ENCODE measurements at places on chromosomes 16 and 17.
A peak's percentile ranks its signal among the peaks of the same experiment; 100 is the strongest.

- no peak for DNase-seq
Measured at GRCh38 chr16:27650073-27650701, 100.2 kb downstream of the KATNIP start.

GRCh38 chr17:44007346-44008204 lies 3.2 kb downstream of the NAGS start:
- DNase-seq, result no peak

DNA sequence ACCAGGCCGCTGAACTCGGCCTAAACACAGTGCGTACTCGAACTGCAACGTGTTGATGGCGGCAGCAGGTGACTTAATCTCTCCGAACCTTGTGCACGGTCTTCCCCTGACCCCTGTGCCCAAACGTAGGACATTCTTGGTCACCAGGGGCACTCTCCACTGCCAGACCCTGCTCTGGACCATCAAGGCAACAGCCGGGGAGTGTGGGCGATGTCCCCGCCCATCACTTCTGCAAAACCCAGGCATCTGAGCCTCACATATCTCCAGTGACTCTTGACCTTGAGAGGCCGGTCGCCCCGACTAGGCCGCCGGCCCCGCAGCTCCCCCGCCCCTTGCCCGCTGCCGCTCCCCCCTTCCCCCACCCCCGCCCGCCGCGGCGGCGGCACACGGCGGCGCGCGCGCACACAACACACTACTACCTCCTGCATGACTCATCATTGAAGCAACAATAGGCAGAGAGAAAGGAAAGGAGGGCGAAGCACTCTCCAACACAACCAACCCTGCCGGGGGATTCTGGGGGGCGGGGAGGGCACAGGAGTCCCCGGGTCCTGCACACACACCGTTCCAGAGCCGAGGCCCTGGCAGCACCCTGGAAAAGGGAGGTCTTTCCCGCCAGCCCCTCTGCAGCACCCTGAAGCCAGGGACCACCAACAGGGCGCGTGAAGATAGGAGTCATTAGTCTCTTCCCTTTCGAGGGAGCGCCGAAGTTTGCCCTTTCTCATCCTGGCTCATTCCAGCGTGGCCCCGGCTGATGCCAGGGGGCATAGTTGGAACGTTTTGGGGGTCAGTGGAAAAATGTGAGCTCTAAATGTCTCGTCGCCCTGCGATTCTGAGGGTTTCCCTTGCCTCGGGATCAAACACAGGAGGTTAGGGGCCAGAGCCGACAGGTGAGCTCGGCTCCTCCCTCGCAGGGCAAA lies 1.9 kb downstream of the MNT start:
- peak; percentile 51 for DNase-seq

DNA sequence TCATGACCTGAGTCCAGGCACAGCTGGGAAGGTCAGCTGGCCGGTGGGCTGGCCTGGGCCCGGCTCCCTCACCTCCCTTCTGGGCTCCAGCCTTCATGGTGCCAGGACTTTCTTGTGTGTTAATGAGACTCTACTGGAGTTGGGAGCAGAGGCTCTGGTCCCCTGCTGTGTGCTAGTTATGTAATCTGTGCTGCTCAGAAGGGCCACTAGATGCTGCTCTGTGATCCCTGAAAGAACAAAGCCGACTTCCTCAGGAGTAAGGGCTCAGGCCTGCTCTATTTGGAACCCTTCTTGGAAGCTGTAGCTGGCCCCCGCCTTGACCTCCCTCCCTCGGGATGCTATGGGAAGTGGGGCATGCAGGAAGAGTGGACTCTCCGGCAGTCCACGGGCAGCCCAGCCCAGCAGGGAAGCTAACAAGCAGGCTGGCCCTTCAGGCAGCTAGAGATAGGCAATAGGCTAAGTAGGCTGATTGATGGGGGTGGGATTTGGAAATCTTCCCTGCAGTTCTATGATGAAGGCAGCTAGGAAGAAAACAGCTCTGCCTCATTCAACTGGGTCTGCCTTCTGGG lies 3.3 kb upstream of the CDK5R1 start:
- DNase-seq, result no peak

DNA sequence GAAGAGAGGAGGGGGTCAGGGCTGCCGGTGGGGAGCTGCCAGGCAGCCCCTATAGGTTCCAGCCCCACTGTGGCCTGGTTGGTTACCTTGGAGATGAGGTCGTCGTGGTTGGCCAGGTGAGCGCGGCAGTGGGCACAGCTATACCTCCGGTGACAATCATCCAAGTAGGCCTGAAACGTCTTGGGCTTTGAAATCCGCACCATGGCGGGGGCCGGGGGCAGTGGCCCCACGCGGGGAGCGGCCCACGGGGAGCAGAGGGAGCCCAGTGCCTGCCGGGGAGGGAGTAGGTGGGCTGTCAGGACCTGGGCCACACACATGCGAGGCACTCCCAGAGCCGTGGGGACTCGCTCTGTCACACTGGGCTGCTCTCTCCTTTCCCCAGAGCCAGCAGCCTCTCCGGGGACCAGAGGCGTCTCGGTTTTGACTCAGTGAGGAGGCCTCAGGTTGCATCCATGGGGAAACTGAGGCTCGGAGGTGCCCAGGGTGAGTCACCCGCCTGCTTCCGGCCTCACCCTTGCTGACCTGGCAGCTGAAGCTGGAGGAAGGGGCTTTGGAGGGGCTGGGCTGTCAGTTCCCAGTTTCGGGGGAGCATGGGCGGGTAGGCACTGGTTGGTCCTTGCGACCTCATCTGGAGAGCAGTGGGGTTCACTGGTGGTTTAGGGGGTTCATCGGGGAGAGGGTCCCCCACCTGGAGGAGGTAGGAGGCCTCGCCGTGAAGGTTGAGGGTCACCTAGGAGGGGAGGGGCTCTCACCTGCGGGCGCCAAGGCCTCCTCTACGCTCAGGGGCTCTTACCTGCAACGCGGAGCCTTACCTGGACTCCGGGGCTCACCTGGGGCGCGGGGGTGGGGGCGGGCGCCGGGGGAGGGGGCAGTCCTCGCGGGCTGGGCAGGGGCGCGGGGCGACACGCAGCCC lies 591 bp downstream of the YPEL3 start:
- DNase-seq, result no peak

- peak; percentile 43 for DNase-seq
Measured at GRCh38 chr17:49694847-49695697, 12.7 kb downstream of the SLC35B1 start.

DNA sequence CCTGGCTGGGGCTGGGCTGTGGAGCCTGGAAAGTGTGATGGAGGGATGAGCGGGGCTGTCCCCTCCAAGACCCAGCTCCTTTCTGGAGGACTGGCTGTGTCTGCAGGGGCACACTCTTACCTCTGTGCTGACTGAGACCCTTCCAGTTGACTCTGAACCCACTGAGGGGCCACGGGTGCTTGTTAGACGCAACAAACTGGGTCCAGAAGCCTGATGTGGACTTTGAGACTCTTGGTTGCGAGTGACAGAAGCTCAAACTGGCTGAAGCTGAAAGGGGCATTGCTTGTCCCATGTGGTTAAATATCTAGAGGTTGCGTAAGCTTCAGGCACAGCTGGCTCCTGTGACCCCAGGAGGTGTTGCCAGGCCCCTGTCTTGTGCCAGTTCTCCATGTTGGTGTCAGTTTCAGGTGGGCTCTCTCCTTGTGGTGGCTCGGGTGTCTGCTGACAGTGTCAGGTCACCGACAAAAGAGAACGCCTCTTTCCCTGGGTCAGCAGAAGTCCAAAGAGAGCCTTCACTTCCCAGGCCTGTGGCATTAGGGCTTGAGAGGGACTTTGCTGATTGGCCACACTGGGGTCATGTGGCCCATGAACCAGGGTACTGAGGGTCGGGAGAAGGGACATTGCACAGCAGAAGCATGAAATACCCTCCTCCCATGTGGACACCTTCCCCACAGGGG lies 16.7 kb downstream of the ADCY7 start:
- DNase-seq, result no peak

DNA sequence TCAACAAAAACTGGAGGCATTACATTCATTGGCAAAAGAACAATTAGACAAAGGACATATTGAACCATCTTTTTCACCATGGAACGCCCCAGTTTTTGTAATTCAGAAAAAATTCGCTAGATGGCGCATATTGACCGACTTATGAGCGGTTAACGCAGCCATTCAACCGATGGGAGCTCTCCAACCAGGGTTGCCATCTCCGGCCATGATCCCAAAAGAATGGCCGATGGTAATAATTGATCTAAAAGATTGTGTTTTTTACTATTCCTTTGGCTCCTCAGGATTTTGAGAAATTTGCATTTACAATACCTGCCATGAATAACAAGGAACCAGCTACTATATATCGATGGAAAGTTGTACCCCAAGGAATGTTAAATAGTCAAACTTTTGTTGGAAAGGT lies 21.4 kb downstream of the ALOX15B start:
- no peak for DNase-seq

- DNase-seq, result no peak
Measured at GRCh38 chr16:48533931-48534330, 76.0 kb downstream of the N4BP1 start.

DNA sequence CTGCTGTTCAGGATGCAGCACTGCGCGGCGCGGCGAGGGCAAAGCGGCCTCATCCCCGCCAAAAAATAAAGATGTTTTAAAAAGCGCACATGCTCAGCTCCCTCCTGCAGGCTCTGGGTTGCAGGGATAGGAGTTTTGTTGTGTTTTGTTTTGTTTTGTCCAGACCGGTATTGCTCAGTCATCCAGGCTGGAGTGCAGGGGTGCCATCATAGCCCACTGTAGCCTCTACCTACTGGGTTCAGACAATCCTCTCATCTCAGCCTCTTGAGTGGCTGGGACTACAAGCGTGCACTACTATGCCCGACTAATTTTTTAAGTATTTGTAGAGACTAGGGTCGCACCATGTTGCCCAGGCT lies 636 bp downstream of the WWOX start:
- DNase-seq, result no peak

All from stimulated activated CD8-positive, alpha-beta memory T cell treated with anti-CD3 and anti-CD28 coated beads, Interleukin-12 subunit alpha, Interleukin-12 subunit beta, amount 100 ng/mL, for 4 hours (primary cell).